ENCODE measurements at places on chromosomes 16 and 17.
A peak's percentile ranks its signal among the peaks of the same experiment; 100 is the strongest.

DNA sequence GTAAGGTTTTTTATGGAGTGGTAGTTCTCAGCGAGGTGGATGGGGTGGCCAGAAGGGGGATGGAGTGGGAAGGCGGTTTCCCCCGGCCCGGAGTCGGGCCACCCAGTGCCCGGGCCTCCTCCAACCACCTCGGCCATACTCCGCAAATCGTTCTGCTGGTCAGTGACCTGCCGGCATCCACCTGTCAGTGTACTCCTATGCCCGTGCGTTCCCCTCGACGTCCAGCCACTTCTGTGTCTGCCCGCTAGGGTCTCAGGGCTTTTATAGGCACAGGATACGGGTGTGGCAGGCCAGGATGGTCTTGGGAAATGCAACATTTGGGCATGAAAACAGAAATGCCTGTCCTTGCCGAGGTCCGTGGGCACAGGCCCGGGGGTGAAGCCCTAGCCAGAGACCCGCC, 19.3 kb upstream of the ASGR2 start:
- DNase-seq, result no peak

DNA sequence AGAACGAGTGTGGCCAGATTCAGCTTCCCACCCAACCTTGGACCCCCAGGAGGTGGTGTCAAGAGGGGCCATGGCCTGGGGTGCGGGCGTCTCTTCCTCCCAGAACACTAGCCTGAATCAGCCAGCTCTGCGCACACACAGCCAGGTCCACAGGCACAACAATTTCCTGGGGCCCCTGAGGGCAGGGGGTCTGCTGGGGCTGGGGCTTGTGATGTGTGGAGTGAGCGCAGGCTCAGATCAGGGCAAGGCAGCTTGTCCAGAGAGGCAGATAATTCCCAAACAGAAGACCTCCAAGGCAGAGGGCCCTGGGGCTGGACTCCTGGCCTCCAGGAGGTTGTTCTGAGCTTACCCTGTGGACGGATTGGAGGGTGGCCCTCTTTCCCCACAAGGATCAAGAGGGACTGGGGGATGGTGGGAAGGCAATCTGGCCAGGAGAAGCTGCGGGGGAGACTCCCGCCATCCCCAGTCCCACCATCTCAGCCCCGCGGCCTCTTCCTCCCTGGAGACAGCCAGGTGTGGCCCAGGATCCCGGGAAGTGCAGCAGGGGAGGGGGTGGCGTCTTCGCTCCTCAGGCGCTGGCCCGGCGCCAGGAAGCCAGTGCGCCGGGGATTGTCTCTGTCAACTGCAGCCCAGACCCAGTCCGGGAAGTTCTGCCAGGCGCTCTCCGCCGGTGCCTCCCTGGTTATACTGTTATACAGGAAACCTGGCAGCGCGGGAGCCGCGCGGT, 52.0 kb upstream of the AMZ2 start:
- no peak for DNase-seq

- no peak for DNase-seq
These were observed 446.6 kb downstream of the KCNJ18 start for GRCh38 chr17:22138861-22139469.

DNA sequence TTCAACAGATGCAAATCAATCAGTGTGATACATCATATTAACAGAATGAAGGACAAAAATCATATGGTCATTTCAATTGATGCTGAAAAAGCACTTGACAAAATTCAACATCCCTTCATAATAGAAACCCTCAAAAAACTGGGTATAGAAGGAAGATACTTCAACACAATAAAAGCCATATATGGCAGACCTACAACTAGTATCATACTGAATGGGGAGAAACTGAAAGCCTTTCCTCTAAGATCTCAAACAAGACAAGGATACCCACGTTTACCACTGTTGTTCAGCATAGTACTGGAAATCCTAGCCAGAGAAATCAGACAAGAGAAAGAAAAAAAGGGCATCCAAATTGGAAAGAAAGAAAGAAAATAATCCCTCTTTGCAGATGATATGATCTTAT, 47.1 kb upstream of the NACA2 start:
- no peak for DNase-seq

DNA sequence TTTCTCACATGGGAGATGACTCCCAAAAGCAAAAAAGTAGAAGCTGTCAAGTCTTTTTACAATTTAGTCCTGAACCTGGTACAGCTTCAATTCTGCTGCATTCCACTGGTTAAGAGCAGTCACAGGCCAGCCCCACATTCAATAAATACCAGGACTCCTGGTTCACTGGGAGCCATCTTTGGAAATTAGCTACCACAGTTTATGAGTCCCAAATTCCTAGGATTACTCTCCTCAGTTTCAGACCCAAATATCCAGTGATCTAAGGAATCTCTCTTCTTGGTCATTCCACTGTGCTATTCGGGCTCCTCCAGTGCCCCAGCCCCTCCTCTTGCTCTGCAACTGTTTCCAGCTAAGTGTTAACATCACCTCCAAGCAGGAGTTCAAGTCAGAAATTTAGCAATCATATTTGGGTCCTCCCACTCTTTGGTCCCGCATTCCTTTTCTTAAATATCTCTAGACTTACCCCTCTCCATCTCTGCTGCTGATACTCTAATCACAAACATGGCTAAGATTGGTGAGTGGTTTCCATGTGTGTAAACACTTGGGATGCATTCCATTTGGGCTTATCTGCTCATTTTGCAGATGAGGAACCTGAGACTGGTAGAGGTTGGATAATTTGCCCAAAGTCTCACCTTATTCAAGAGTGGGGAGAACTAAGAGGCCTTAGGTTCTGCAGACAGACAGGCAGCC, 9.6 kb upstream of the WIPF2 start:
- no peak for DNase-seq

GRCh38 chr17:60149691-60150582, at the start of gene CA4:
Gene CA4, plus strand, starts transcription at chr17:60149973. Its CDS starts 62 bp downstream, at chr17:60150035.
- no peak for DNase-seq

DNA sequence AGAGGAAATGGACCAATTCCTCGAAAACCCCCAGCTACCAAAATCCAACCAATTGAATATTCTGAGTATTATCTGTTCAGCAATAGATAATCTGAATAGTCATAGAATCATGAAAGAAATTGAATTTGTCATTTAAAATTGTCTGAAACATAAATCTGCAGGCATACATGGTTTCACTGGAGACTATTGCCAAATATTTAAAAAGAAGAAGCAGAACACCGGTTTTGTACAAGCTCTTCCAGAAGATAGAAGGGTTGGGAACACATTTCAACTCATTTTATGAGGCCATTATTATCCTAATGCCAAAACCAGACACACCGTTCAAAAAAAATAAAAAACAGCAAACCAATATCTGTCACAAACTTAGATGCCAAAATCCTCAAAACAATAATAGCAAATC, 195.5 kb downstream of the RPTOR start:
- no peak for DNase-seq

- DNase-seq, result no peak
These were observed 14.4 kb downstream of the SCPEP1 start for GRCh38 chr17:56992364-56992763.

DNA sequence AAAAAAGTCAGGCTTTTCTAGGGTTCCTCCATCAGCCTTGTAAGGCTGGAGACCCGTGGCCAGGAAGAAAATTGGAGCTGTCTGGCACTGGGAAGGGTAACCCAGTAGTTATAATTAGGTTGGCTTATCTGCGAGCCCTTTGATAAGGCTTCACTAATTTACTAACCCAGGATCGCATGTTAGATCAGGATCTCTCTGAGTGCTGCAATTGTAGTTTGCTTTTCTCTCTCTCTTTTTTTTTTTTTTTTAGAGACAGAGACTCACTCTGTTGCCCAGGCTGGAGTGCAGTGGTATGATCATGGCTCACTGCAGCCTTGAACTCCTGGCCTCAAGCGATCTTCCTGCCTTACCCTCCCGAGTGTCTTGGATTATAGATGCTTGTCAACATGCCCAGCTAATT, 17.0 kb downstream of the ABCC1 start:
- DNase-seq, result no peak

GRCh38 chr16:81565321-81566028, 120.9 kb downstream of the CMIP start:
- no peak for DNase-seq

GRCh38 chr17:2723997-2724783, 12.6 kb upstream of the CLUH start:
- DNase-seq, result no peak

DNA sequence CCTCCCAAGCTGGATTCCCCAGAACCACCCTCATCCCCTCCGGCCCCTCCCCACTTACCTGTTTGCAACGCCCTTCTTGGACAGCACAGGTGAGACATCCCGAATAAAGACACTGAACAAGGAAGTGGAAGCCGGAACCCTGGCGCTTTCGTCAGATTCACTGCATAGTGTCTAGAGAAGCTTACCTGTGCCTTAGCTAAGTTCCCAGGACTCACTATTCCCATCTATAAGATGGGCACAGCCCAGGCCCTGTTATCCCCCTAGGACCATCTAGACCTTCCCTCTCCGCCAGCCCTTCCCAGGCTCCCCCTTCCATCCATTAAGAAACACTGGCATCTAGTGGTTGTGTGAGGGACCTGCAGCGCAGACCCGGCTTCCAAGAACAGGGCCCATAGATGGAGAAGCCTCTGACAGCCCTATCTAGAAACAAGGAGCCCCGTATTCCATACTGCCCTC, 26.9 kb upstream of the RPL38 start:
- peak; percentile 68 for DNase-seq

DNA sequence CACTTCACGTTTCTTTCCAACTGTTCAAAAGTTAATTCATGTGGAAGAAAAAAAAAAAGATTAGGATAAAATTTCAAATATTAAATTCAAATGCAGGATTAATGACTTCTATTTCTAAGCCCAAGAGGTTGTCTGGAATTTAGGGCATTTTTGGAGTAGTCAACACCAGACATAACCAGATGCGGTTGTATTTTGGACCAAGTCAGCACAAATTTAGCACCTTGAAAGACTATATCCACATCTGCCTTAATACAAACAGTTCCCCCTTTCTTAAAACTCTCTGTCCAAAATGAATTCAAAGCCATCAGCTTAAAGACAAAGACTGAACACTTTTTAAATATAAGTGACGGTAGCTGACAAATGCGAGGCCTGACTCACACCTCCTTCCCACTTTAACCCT, 282.9 kb downstream of the C16orf95 start:
- no peak for DNase-seq

DNA sequence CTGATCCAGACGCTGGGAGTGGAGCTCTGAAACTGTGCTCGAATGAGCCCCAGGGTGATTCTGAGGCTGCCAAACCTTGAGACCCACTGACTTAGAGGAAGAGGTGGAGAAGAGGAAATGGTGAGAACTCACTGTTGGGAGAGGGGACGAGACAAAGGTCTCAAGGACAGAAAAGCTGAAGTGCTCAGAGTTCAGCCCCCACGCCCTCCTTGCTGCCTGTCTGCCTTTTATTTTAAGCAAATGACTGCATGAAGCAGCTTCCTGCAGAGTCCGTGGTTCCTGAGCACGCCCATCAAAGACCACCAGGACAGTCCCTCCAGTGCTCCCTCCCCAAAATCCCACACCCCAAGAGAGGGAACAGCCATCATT, 20.4 kb downstream of the COTL1 start:
- peak; percentile 85 for DNase-seq

GRCh38 chr17:40436636-40437035, 6.6 kb upstream of the IGFBP4 start:
- peak; percentile 69 for DNase-seq

GRCh38 chr17:5077781-5078105, 524 bp upstream of the ZFP3 start:
- no peak for DNase-seq

GRCh38 chr16:88479793-88480760, 27.0 kb downstream of the ZFPM1 start:
- DNase-seq, result peak; percentile 70

DNA sequence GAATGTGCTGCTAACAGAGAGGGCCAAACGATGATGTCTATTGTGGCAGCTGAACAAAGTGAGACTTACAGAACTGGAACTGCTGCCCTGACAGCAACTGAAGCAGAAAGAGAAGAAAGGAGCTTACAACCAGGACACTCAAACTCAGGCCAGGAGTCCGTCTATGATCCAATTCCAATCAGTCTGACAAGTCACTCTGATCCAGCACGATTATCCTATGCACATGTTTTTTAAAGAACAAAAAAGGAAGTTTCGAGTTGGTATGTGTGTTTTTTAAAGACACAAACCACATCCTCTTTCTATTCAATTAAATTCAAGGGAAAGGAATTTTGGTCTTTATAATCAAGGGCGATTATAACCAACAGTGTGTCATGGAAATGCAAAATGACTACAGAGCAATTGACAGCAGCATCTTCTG, 42.4 kb upstream of the MTMR4 start:
- peak; percentile 53 for DNase-seq

DNA sequence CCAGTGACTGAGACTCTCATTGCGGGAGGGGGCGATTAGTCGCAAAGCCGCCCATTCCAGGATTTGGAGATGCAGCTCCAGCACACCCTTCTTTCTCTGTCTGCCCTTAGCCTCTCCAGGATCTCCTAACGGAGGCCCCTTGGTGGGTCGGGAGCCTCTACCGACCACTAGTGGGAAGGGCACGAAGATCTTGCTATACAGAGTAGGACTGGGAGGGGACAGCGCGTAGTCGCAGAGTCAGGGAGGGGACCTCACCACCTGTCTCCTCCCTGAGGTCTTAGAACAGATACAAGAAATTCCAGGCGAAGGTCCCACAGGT, 588 bp upstream of the SMTNL2 start:
- no peak for DNase-seq

DNA sequence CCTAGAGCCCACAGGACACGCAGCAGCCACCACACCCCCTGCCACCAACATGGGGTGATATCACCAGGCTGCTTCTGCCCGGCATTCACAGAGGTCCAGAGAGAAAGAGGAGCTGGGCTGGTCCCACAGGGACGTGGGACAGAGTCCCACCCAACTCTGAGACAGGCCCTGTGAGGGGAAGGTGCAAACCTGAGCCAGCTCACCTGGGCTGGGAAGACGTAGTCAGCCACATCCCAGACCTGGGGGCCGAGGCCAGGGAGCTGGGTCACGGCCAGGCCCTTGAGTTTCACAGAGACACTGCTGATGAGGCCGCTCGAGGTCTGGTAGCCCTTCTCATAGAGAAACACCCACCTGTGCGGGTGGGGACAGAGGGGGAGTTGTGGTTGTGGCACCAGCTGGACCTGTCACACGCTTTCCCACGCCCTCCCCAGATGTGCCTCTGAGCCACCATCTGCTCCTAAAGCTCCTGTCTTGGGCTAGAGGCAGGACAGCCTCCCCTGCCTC, 11.2 kb downstream of the P2RX1 start:
- no peak for DNase-seq

DNA sequence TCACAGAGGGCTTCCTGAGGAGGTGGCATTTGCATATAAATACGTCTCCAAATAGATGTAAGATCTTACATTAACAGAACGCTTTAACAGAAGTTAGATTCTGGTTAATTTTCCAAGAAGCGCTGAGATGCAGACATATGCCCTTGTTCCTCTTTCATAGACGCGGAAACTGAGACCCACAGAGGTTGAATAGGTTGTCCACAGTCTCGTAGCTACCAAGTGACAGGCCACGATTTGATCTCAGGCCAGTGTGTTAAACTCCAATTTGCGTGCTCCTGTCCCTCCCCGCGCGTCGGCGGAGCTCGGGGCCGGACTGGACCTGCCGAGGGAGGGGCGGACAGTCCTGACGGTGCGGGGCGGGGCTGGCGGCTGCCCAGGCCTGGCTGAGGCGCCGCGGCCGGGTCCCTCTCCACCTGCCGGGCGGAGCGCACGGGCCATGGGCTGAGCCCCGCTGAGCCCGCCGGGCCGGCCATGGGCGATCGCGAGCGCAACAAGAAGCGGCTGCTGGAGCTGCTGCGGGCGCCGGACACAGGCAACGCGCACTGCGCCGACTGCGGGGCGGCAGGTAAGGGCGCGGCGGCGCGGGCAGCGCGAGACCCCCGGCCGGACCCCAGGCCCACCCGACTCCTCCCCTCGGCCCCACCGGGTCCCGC, at the start of gene ADAP2:
ADAP2 (plus strand) TSS at position 402 of the 653 bp plus-strand sequence; CDS start at position 472, 70 bp downstream.
- DNase-seq, result peak; percentile 50

- no peak for DNase-seq
These were observed 29.5 kb upstream of the RPH3AL start for GRCh38 chr17:381941-382643.

All from NB4 (cell line).